Myocyte (in vitro differentiated cells): ENCODE measurements at places on chromosomes 11 and 22. TPM values are rescaled to one million over a fixed set of nuclear protein-coding genes. Genes with fewer than 3 reads are reported as not detected.

The PHLDB1 gene
- total RNA-seq, result 135 and 173 TPM in 2 replicates

DNA sequence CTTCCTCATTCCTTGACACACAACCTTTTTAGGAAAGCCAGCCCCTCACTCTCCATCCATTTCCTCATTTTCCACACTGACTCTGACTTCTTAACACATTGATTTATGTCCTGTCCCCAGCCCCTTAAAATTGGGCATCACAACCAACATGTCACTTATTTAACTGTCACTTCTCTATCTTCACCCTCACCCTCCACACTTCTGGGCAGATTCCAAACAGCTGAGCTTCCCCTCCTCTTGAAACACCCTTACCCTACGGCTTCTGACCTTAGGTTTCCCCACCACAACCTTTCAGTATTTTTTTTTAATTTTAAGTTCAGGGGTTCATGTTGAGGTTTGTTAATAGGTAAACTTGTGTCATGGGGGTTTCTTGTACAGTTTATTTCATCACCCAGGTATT lies 696.3 kb downstream of the DLG2 start:
- DNase-seq, result no peak

GRCh38 chr11:128389461-128389976 lies 197.8 kb downstream of the ETS1 start:
- DNase-seq, result no peak

The SHISAL1 gene
- 0.24 and 0.31 TPM in 2 replicates for total RNA-seq

The FXYD6 gene
- total RNA-seq, result 1.7 and 3.1 TPM in 2 replicates

The MUC6 gene
- total RNA-seq, result not detected in 2 replicates

DNA sequence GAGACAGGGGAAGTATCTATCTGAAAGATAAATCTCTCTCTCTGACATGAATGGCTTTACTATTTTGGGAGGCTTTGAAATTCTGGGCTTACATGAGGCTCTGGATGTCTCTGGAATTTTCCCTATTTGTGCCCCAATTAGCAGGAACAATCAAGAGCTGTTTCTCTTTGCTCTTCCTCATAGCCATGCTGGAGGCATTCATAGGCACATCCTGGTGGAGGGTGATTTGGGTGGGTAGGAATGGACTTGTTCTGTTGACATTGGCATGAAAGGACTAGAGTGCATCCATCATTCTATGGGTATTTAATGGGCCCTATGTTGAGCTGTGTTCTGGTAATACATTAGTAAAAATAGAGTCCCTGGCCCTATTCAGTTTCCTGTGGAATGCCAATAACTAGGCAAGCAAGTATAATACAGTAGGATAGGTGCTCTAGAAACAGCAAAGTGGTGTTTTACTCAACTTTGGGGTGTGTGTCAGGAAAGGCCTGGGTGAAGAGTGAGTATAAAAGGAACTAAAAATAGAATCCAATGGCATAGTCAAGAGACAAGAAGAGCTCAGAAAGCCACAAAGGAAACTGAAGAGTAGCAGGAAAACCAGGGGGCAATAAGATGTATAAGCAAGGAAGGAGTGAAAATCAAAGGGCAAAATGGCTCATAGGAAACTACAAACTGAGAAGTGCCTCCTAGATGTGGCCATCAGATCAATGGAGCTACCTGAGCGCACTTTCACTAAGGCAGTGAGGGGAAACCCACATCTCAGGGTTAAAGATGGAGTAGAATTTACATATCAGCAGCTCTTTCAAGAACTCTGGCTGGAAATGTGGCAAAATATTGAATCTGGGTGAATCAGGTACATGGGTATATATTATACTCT lies 45.0 kb downstream of the CWC15 start:
- DNase-seq, result no peak

The PDGFB gene
- total RNA-seq, result 6.7 and 10.2 TPM in 2 replicates

GRCh38 chr22:46588279-46589140 lies 31.7 kb upstream of the GRAMD4 start:
- DNase-seq, result no peak

DNA sequence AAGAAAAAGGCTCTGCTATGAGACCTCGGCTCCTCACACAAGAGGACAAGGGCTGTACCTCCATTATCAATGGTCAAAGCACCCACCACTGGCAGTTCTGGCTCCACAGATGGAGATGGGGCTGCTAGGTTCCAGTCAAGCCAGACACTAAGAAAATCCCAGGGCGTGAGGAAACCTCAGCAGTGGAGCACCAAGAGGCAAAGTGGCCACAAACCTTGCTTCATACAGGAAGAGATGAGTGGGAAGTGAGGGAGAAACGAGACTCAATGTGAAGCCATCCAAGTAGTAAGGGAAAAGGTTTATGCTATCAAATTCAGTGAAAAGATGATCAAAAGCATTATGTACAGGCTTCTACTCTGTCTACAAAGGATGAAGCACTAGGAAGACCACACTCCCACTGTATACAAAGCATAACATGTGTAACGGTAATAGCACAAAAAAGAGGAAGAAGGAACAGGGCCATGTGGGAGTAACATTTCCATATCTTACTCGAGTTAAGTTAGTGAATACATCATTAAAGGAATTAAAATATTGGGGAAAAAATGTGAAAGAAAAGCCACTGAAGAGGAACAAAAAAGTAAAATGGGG lies 27.0 kb downstream of the POLDIP3 start:
- DNase-seq, result no peak

The ZBTB16 gene
- 0.53 and 0.78 TPM in 2 replicates for total RNA-seq

The FBLN1 gene
- total RNA-seq, result 12.2 and 12.6 TPM in 2 replicates
